H1 (cell line): ENCODE measurements at places on chromosomes 5 and 9. TPM values are rescaled to one million over a fixed set of nuclear protein-coding genes. Genes with fewer than 3 reads are reported as not detected.

CCL21 gene
- total RNA-seq: not detected in 2 replicates

GGTA1 gene
- not detected in 2 replicates for total RNA-seq

ZNF608 gene
- total RNA-seq: 40.4 and 40.8 TPM in 2 replicates

SELENOP gene
- 17.0 and 19.4 TPM in 2 replicates for total RNA-seq

IFNE gene
- not detected in 2 replicates for total RNA-seq

CTXN3 gene
- total RNA-seq: not detected in 2 replicates

FCHO2 gene
- total RNA-seq: 13.8 and 15.7 TPM in 2 replicates

AGXT2 gene
- not detected in 2 replicates for total RNA-seq

NUTM2G gene
- 0.25 TPM in 1 of 2 replicates, not detected in the other for total RNA-seq

DNA sequence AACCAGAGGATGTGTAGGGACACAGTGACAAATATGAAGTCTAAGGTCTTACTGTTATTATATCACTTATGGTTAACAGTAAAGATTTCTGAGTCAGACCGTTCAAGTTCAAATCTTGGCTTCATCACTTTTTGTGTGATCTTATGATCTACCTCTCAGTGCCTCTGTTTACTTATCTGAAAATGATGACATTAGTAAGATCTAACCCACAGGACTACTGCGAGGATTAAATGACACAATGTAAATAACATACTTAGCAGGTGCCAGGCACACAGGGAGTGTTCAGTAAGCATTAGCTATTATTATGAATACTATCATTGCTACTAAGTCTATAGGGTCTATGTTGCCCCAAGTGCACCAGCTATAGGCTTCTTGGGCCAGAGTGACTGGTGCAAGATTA, 2.0 kb downstream of the IRF1 start:
- no peak for DNase-seq

DNA sequence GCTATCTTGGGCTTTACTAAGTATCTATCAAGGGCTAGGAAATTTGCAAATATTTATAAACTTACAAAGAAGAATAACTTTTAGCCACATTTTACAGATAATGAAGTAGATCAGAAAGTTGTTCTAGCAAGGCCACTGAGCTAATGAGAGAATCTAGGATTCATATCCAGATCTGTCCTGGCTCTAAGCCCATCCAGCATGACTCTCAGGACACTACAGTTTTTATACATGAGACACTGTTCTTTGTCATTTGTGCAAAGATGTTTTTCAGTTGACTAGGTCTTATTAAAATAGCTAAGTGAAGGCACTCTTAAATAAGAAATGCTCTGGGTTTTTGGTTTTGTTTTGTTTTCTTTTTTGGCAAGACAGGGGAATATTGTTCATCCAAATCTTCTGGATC, 273.1 kb downstream of the GABRB2 start:
- DNase-seq: no peak

GRCh38 chr5:145980259-145980658, 43.9 kb downstream of the SH3RF2 start:
- DNase-seq: no peak

DNA sequence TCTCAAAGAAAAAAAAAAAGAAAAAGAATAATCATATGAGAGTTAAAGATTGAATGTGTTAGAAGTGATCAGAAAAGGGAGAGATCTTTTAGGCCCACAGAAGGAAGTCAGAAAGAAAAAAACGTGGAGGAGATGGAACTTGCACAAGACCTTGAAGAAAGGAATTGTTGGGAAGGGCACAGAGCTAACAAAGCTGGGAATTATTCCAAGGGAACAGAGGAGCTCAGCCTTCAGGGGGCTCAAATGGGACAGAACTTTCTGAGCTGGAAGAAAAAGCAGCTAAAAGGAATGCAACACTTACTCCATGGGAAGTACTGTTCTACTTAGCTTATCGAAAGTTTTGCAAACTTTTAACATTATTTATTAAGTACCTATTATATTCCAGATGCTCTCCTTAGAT, 153.4 kb upstream of the ADRA1B start:
- DNase-seq: no peak

- DNase-seq: no peak
These were observed 2.5 kb upstream of the ZMYND19 start for GRCh38 chr9:137592767-137593166.

DNA sequence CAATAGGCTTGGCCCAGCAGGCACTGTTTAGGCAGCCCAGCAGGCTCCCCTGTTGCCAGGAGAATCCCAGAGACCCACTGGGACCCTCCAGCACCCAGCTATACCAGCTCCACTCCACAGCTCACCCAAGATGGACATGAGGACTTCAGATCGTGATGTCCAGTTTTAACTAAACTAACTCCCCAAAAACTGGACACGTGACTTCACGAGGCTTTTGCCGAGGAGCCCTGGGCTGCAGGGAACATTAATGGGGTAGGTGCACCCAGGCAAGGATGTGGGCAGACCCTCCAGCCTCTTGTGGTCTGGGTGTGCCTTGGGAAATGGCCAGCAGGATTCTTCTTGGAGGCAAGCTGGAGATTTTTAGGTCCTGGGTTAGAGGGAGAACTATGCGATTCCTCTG, 8.9 kb upstream of the NKD2 start:
- no peak for DNase-seq

GRCh38 chr5:54753034-54753433, 232.4 kb downstream of the ESM1 start:
- DNase-seq: no peak

DNA sequence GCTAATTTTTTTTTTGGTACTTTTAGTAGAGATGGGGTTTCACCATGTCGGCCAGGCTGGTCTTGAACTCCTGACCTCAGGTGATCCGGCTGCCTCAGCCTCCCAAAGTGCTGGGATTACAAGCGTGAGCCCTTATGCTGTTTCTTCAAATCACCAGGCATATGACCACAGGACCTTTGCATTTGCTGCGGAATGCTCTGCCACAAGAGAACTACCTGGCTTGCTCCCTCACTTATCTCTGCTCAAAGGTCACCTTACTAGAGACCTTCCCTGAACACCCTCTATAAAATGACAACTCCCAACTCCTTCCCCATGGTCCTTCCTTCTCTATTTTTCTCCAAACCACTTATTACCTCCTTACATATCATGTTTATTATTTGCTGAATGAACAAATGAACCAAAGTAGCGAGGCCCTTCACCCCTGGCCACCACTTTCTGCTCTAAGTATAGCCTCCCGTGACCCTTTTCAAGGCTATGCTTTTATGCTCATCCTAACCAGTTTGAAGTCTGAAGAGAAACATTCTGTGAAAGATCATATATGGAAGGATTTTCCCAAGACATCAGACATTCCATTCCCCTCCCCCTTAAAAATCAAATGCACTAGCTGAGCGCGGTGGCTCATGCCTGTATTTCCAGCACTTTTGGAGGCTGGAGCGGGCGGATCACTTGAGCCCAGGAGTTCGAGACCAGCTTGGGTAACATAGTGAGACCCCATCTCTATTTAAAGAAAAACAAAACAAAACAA, 1.3 kb downstream of the ZER1 start:
- no peak for DNase-seq

- no peak for DNase-seq
These were observed 157.7 kb downstream of the FBN2 start for GRCh38 chr5:128380337-128380736.

- DNase-seq: no peak
These were observed 15.5 kb upstream of the MGAT1 start for GRCh38 chr5:180817893-180818674.

DNA sequence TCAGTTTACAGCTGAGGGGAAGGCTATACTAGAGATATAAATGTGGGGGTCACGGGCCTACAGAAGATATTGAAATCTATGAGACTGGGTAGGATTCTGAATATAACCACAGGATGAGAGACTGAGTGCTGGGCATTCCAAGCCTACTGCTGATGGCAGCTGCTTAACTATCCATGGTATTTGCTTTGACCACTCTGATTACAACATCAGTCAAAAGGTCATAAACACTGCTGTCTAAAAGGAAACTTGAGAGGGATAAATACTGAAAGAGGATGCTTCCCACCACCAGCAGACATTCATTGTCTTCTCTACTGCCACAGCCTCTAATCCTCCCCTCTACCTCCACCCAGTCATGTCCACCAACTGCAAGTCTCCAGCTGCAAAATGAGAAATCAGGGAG, 3.8 kb downstream of the ZNF622 start:
- DNase-seq: no peak

- no peak for DNase-seq
These were observed 4.6 kb downstream of the NRG2 start for GRCh38 chr5:140038373-140038957.

DNA sequence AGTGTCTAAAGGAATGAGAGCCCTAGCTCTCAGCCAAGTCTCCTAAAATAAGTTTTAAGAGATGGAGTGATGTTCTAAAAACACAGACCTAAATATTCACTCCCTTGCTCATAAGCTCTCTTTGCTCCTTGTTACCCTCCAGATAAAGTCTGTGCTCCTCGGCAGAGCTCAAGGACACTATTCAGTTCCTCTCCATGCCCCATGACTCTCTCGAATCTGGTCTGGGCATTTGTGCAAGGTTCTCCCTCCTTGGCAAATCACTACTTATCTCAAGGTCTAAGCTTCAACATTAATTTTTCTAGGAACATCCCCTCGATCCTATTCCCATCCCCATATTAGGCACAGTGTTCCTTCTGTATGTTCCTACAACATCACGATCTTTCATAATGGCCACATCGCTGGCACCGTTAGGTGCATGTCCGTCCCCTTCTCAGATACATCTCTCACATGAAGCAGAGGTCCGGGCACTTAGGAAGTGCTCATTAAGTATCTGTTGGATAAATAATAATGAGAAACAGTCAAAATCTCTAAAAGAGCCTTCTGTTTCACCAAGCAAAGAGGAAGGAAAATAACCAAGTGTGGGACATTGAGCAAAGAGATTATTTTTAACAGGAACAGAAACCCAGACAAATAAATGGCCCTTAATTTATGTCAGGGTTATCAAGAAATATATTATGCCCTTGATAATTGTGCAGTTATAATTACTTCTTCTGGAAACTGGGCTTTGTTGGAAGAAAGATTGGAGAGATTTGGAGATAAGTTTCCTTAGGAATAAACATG, 85.9 kb upstream of the HTR4 start:
- no peak for DNase-seq

- DNase-seq: no peak
These were observed 50.7 kb upstream of the UBAC1 start for GRCh38 chr9:136011703-136012496.

- no peak for DNase-seq
These were observed 73.4 kb downstream of the FBXO38 start for GRCh38 chr5:148457183-148457620.

DNA sequence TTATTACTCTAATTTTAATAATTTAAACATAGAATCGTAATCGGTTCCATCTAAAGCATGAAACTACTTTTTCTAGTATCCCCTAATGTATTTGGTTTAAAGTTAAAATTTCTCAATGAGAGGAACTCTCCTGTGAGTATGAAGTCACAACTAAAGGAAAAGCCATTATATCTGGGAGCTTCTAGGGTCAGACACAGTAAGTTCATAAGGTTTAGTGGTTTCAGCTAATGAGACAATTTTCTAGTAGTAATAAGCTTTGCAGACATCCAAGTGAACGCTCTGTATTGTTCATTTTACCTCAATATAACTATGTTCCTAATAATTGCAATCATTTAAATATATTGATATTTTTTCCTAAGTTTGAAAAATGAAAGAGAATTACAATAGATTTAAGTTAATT, 364.4 kb upstream of the CDH9 start:
- DNase-seq: no peak

DNA sequence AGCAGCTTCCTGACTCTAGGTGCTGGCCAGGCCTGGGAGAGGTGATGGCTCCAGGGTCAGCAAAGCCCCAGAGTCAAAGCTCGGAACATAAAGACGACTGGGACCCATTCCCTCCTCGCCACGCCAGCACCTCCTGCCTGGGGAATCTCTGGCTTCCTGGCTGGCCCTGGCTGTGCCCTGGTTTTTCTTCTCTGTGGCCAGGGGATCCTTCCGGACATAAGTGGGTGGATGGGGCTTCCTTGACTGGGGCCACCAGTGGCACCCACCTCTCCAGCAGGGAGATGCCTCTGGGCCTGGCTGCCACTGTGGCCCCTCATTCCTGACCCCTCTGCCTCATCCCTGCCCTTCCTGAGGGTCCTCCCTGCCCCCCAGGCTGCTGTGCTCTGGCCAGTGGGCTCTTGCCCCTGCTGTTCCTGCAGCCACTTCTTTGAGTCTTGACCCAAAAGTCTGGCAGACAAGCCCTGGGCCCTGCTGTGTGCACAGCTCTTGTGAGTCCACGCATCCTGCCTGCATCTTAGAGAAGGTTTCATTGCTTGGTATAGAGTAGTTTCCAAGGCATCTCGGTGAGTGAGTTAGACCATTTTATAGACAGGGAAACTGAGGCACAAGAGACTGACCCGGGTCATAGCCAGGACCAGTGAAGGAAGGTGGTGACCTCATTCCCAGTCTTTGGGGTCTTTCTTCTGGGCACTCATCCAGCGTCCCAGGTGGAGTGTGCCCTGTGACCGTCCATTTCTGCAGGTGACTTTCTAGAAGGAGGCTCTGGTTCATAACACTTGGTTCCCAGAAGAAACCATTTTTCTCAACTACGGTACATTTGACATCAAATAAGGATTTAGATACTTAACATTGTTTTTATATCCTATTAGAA, 17.3 kb upstream of the LPCAT1 start:
- no peak for DNase-seq

- no peak for DNase-seq
These were observed 23.5 kb downstream of the IL7R start for GRCh38 chr5:35880156-35880555.

- DNase-seq: no peak
These were observed 29.2 kb downstream of the PROP1 start for GRCh38 chr5:177966839-177967166.

GRCh38 chr5:173752653-173753052, 135.5 kb upstream of the CPEB4 start:
- DNase-seq: no peak
